AG09319 (cell line): ENCODE measurements at places on chromosomes 7 and 10.

DNA sequence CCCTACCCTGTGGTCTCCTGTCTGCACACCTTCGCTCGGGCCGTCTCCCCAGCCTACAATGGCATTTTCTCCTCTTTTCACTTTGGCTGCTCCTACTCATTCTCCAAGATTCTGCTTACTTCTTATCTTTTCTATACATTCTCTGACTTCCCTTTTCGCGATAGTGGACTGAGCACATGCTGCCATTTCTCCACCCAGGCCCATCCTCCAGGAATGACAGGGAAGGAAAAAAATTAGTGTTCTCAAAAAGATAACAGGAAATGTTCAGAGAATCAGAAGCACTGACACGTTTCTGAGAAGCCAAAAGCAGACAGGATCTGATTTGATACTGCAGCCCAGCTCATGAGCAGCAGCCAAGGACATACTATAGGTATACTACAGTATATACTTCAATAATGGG lies 6.4 kb upstream of the ANXA11 start:
- no peak for DNase-seq

GRCh38 chr10:122265896-122266295 lies 5.2 kb upstream of the BTBD16 start:
- DNase-seq: no peak

GRCh38 chr10:33143160-33143728 lies 185.2 kb upstream of the ITGB1 start:
- DNase-seq: peak; percentile 49

GRCh38 chr10:24007359-24007758 lies 201.6 kb upstream of the KIAA1217 start:
- no peak for DNase-seq

- DNase-seq: no peak
Observed at GRCh38 chr10:77649333-77650331, 12.0 kb upstream of the KCNMA1 start.

DNA sequence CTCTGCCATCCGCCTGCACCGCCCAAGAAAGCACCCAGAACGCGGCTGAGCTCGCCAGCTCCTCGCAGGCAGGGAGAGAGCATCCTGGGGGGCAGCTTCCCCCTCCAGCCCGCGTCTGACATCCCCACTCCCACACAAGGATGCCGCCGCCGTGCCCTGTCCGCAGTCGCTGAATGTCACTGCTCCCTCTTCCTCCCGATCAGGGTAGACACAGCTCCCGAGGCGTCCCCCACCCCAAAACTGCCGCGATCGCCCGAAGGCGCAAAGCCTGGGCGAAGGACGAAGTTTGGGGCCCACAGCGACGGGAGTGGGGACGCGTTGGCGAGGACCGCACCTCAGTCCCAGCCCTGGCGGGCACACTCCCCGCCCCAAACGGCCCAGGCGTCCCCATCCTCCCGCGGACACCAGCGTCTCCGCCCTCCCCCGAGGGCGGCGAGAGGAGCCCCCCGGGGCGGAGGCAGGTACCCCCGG lies 1.5 kb upstream of the KAT6B start:
- DNase-seq: no peak

DNA sequence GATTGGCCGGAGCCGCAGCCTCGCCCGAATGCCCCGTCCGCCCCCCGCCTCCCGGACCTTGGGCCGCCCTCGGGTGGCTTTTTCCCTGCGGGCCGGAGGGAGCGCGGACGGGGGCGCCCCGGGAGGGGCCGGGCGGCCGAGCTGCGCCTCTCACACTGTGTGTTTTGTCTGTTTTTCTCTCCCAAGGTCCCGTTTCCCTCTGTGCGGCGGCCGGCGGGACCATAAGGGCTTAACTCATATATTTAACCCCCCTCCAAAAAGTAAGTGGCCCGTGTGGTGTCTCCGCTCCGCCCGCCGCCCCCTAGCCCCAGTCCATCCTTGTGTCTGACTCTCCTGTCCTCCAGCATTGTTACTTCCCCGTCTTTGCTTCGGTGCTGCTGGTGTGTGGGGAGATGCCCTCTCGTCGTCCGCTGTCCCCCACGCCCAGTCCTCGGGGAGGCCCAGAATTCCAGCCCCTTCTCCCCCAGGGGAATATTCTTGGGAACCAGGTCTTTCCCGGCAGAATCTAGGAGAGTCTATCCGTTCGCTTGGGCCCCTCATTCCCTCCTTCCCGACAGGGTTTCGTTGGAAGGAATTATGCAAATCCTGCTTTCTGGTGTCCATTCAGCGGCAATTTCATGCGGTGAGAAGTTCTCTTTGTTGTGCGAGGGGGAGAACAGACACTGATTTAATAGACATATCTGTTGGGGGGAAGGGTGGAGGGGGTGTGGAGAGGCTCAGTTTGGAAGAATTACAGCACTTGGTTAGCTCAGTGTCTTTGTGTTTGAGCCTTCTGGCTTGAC lies 1.3 kb downstream of the LCOR start:
- no peak for DNase-seq

DNA sequence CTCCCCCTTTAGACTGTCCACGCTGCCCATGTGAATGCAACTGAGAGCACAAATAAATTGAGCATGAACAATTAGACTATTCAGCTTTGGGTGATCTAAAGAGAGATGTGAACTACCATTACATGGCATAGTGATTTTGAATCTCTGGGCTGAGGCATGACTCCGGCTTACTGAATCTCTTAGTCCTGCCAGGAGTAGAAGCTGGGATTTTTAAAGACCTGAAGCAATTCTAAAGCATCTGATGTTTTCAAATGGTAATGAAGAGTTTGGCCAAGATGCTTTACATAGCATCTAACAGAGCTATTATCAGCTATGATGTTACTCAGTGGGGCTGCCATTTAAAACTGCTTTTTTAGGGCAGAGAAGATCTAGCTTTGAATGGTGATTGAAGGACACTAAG lies 1059.1 kb downstream of the SORCS3 start:
- no peak for DNase-seq

GRCh38 chr10:112471878-112472487 lies 25.0 kb downstream of the VTI1A start:
- peak; percentile 14 for DNase-seq

DNA sequence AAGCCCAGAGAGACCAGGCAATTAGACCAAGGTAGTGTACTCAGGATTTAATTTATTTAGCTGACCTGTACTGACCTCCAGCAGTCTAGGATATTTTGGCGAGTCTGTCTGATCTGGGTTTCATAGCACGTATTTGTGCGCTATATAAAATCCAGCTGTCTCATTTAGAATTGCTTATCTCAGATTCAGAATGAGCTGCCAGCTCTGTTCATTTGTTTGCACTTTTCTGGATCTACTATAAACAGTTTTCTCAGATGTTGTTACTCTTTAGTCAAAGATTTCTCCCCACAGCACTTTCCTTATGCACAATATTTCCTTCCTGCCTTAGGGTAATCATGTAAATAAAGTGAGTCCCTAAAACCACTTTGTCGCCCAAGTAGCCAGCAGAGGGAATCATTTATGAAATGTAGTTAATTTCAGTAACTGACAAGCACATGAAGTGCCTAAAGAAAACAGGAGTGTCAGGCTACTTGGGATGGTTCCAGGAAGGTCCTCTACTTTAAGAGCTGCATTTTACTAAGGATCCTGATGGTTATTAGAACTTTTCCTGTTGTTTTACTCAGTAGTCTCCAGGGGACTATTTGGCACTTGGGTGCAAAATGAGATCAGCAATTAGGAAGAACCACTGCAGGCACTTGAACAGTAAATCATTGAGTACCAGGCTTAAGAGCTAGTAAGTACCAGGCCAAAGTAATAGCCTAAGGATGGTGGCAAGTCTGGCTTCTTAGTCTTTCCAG lies 226.4 kb downstream of the TWIST1 start:
- no peak for DNase-seq

DNA sequence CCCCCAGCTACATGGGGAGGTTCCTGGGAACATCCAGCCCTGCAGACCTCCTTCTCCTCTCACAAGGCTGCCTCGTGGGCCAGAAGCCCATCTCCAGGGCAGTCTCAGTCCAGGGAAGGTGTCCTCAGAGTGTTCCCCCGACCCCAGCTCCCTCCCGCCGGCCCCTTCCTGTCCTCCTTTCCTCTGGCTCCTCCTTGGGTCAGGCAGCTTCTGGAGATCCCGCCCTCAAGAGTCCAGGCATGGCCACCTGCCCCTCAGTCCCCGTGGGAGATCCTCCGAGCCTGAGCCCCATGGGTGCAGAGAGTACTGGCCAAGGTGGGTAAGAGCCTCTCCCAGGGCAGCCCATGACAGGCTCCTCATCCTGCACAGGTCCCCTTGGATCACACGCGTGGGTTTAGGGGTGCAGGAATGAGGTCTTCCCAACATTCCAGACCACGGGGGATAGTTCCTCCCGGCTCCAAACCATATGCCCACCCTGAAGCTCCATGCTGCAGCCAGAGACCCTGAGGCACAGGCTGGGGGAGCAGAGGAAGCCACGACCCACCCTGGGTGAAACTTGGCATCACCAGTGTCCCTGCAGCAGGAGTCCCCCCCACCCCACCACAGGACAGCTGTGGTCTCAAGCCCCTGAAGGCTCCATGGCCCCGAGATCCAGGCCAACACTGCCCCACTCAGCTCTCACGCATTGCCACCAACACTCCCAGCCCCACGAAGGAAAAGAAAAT lies 65.5 kb downstream of the OAT start:
- no peak for DNase-seq

- DNase-seq: no peak
Observed at GRCh38 chr7:604001-604883, 84.6 kb upstream of the PDGFA start.

- DNase-seq: no peak
Observed at GRCh38 chr10:61219696-61220095, 233.5 kb downstream of the TMEM26 start.

DNA sequence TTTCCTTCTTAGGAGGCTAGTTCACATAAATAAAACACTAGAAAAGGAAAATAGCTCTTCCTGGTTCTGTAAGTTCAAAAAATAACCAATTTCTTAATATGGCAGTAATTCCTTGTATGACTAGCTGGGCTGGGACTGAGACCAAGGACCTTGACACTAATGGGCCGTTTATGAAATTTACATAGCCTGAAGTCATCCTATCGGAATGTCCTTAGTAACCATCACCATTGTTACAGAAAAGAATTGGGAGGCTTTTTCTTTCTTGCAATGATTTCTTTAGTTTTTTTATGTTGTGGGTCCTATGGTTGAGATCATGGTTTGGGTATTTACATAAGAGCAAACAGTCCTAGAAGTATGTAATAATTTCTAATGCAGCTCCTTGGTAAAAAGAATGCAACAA lies 87.1 kb upstream of the HDAC9 start:
- no peak for DNase-seq

GRCh38 chr10:111560027-111560426 lies 483.2 kb downstream of the ADRA2A start:
- DNase-seq: no peak

GRCh38 chr7:28688651-28689050 lies 269.5 kb downstream of the TRIL start:
- peak; percentile 5 for DNase-seq
